ENCODE measurements at places on chromosomes 12 and 14. TPM values are rescaled to one million over a fixed set of nuclear protein-coding genes. Genes with fewer than 3 reads are reported as not detected.

DNA sequence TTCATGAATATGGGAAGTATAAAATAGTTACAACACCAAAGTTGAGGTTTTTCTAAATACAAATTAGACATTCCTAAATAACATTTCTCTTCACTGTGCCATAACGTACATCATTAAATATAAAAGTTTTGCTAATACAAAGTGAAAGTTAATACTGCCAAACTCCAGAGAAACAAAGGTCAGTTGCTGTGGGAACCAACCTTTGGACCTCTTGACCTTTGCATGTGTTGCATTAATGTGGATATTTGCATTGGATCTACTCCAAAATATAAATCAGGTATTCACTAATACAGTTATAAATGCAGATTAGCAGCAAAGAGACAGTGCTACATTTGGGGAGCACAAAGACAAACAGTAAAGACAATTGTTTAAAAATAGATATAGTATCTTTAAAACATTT is 366.0 kb upstream of the USP15 start:
- no peak for DNase-seq

GRCh38 chr14:72559202-72559601 is 334.7 kb downstream of the DPF3 start:
- DNase-seq, result no peak

DNA sequence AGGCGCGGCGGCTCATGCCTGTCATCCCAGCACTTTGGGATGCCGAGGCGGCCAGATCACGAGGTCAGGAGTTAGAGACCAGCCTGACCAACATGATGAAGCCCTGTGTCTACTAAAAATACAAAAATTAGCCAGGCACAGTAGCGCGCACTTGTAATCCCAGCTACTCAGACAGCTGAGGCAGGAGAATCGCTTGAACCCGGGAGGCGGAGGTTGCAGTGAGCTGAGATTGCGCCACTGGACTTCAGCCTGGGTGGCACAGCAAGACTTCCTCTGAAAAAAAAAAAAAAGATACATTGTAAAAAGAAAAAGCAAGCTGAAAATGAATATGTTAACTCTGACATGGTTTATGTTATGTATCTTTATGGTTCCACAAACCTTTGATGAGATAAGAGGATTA is 33.6 kb downstream of the RPGRIP1 start:
- DNase-seq, result no peak

- no peak for DNase-seq
Measured at GRCh38 chr12:72978999-72979398, 706.8 kb downstream of the TRHDE start.

DNA sequence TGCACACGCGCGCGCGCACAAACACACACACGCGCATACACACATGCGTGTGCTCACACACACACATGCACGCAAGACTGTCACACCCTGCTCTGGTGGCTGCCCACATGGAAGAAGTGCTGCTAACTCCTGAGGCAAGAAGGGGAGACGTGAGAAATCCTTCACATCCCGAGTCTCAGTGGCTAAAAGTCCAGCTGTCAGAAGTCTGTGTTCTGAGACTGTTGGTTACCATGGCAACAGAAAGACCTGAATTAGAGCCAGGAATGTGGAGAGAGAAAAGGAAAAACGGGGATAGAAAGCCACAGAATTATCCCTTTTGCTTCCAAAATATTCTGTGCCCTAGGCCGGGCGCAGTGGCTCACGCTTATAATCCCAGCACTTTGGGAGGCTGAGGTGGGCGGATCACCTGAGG is 71.2 kb downstream of the PPFIBP1 start:
- DNase-seq, result no peak

The TMEM132C gene
- not detected for total RNA-seq

The SLC15A5 gene
- not detected for total RNA-seq

The NT5DC3 gene
- total RNA-seq, result 6.8 TPM
